B cell (primary cell): ENCODE measurements at places on chromosomes 12 and 14. TPM values are rescaled to one million over a fixed set of nuclear protein-coding genes. Genes with fewer than 3 reads are reported as not detected.
A peak's percentile ranks its signal among the peaks of the same experiment; 100 is the strongest.

The SPRING1 gene
- total RNA-seq: 43.7 and 45.9 TPM in 2 replicates

GRCh38 chr12:92297932-92298696 lies 152.5 kb upstream of the BTG1 start:
- no peaks in the 10 kb centered on the region for H3K27me3 ChIP-seq
- DNase-seq: peak; percentile 27
- H3K36me3 ChIP-seq: no peaks in the 10 kb centered on the region
- H3K4me3 ChIP-seq: no peak overlapping the region
- H3K27ac ChIP-seq: peak overlapping the region; percentile 32

GRCh38 chr14:41668356-41668755 lies 61.7 kb downstream of the LRFN5 start:
- H3K4me1 ChIP-seq: no peaks in the 10 kb centered on the region
- DNase-seq: no peak
- no peaks in the 10 kb centered on the region for H3K36me3 ChIP-seq
- H3K27ac ChIP-seq: no peak overlapping the region
- H3K4me3 ChIP-seq: no peak overlapping the region

- no peak overlapping the region for H3K27ac ChIP-seq
- H3K27me3 ChIP-seq: no peaks in the 10 kb centered on the region
- H3K4me1 ChIP-seq: no peaks in the 10 kb centered on the region
- no peaks in the 10 kb centered on the region for H3K36me3 ChIP-seq
- DNase-seq: no peak
Observed at GRCh38 chr12:21001778-21002177, 129.2 kb upstream of the SLCO1B1 start.

The C12orf60 gene
- total RNA-seq: 1.2 and 1.4 TPM in 2 replicates
